ENCODE measurements at places on chromosomes 4 and X. TPM values are rescaled to one million over a fixed set of nuclear protein-coding genes. Genes with fewer than 3 reads are reported as not detected.

Gene EMCN
- 67.9 TPM for total RNA-seq

Gene STPG2
- total RNA-seq = 0.12 TPM

Gene ZFP42
- total RNA-seq = not detected

Gene SASH3
- total RNA-seq = 9.2 TPM

Gene CHRNA9
- not detected for total RNA-seq

Gene SFRP2
- total RNA-seq = 8.3 TPM

Gene CT45A7
- not detected for total RNA-seq

Gene AGA
- total RNA-seq = 6.9 TPM

Gene OTUD6A
- total RNA-seq = not detected

DNA sequence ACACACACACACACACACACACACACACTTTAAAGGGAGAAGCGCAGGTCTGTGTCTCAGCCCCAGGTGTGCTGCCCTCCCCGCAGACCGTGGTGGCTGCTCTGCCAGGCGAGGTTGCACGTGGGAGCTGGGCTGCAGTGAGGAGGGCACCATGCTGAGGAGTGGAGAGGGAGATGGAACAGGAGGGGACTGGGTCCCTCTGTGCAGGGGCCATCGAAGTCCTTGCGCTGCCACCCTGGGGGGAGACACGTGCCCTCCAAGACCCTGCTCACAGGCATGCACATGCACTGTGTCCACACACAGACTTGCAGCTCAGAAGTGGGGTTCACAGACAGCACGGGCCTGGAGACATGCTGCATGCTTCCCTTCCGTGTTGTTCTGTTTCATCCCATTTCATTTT lies 65.5 kb upstream of the HGFAC start:
- no peak for DNase-seq

DNA sequence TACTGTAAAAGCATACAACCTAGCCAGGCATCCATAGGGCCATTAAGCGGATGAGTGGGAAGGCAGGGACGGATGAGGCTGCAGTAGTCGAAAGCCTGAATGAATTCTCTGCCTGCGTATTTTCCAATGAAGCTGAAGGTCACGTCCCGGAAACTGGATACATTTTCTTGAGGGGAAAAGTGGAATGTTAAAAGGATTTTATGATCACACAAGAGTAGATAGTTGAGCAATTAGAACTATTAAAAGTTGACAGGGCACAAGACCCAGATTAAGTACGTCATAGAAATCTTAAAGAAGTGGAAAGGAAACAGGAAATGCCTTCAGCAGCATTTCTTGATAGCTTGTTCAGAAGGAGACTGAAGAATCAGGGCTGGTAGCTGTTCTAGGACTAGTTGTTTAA lies 98.3 kb upstream of the CXXC4 start:
- DNase-seq = peak; percentile 18

DNA sequence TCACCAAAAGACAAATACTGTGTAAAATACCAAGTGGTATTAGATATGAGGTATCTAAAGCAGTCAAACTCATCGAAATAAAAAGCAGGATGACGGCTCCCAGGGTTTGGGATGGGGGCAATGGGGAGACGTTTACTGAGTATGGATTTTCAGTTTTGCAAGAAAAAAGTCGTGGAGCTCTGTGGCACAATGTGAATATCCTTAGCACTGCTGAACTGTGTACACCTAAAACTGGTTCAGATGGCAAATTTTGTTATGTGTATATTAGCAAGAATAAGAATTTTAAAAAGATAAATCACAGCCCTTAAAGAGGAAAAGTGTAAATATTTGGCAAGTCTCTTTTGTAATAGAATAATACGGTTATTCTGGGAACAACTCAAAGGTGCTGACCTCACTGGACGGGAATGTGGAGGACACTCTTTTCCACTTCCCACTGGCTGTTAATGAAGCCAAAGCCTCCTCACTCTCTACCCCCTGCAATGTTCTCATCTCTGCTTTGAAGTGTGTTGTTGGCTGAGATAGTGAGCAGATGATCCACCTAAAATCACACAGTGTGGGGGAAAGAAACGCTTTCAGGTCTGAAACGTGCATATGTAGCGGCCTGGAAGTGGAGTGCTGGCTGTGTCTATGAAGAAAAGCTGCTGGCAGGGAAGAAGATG lies 49.2 kb downstream of the SEL1L3 start:
- DNase-seq = no peak

DNA sequence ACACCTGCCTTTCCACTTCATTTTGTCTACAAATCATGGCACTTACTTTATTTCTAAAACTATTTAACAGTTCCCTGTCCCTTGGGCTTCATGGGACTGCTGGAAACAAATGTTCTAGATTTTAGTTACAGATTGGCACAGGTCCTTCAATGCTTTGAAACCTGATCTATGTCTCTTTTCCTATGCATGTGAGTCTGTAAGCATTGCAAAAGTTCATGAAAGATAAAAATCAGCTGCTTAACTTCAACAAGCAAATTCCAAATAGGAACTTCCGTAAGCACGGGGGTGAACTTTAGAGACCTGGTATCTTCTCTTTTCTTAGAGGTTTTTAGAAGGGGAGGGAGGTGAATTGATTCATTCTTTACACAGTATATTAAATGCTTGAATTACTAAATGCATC lies 9.5 kb downstream of the LGI2 start:
- DNase-seq = no peak

GRCh38 chrX:120357186-120357585 lies 4.7 kb upstream of the ATP1B4 start:
- no peak for DNase-seq

DNA sequence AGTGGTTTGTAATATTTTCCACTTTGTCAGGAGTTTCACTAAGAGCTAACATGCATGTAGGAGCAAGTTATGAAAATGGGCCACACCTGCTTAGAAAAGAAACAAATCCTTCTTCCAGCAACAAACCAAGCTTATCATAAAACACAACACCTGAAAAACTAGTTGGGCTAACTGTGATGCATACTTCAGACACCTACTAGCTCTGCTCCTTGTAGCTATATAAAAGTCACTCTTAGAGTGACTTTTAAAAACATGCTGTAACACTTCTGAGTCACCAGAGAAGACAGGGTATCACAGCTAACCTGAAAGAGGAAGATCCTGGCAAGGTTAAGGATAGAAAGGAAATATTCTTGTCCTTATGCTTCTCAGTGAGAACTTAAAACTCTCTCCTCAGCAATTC lies 3.6 kb upstream of the SLAIN2 start:
- no peak for DNase-seq

- no peak for DNase-seq
These were observed 33.3 kb upstream of the DSPP start for GRCh38 chr4:87574996-87575395.

DNA sequence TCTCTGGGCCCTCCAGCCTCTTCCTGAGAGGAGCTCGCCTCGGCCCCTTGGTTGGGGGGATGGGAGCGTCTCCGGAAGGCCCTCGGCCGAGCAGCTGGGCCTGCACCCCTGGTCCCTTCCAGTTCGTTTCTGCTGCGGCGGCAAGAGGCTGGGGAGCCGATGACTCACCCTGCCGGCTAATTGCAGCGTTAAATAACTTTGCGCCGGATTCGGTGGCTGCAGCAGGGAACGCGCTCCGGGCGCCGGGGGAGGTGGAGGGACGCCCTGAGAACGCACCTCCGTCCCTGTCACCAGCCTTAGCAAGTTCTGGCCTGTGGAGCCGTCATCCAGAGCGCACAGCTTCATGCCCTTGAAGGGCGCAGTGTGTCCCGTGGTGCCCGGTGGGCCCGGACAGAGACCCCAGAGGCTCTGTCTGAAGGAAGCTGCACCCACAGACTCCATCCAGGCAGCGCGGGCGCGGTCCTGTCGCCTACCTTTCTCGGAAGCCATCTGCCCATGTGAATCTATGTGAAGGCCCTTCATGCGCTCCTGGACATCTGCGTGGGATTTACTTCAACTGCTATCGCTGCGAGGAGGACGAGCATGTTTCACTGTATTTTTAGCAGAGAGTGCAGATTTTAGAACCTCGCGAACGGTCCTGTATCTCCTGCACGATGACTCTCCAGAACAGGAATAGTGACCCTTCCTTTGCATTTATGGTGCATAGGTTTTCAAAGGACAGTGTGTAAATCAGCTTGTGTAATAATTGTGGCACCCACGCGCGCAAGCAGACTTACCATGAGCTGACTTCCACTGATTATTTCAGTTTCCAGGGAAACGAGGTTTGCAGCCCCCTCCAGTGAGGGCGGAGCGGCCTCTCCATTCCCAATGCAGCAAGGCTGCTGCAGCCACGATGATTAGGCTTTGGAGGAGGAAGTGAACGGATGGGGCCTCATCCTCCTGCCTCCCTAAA lies 1.7 kb upstream of the TMEM271 start:
- DNase-seq = no peak

GRCh38 chr4:136424052-136424451 lies 1108.2 kb downstream of the PCDH18 start:
- no peak for DNase-seq

- DNase-seq = no peak
These were observed 144.2 kb downstream of the PDLIM5 start for GRCh38 chr4:94595880-94596483.

DNA sequence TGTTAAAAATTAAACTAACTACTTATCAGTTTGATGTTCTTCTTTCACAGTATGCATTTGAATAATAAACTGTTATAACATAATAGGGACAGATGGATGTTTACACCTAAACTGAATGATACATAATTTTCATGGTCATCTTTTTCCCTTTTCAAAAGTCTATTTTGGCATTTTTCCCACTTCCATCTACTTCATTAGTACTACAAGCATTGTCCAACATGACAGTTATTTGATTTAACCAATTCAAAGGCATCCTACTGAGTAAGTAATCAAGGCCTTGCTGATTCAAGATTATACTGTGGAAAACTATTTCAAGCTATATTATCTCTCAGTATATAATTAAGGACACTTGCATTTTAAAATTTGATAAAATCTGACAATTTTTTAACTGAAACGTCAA lies 212.9 kb downstream of the FAT4 start:
- DNase-seq = no peak

DNA sequence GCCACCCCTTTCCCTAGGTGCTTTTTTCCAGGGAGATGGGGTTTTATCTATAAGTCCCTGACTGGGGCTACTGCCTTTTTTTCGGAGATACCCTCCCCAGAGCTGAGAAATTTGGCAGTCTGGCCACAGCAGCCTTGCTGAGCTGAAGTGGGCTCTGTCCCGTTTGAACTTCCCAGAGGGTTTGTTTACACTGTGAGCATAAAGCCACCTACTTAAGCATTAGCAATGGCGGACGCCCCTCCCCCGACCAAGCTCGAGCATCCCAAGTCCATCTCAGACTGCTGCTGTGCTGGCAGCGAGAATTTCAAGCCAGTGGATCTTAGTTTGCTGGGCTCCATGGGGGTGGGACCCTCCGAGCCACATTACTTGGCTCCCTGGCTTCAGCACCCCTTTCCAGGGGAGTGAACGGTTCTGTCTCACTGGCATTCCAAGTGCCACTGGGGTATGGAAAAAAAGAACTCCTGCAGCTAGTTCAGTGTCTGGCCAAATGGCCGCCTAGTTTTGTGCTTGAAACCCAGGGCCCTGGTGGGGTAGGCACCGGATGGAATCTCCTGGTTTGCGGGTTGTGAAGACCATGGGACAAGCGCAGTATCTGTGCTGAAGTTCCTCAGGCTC lies 456.4 kb upstream of the HTR2C start:
- DNase-seq = no peak

- DNase-seq = no peak
These were observed 362.4 kb downstream of the ARHGAP24 start for GRCh38 chr4:85837439-85837733.

- DNase-seq = no peak
These were observed 701 bp upstream of the BCOR start for GRCh38 chrX:40098264-40099054.

- DNase-seq = no peak
These were observed 1004.7 kb upstream of the LCORL start for GRCh38 chr4:19026281-19026680.

DNA sequence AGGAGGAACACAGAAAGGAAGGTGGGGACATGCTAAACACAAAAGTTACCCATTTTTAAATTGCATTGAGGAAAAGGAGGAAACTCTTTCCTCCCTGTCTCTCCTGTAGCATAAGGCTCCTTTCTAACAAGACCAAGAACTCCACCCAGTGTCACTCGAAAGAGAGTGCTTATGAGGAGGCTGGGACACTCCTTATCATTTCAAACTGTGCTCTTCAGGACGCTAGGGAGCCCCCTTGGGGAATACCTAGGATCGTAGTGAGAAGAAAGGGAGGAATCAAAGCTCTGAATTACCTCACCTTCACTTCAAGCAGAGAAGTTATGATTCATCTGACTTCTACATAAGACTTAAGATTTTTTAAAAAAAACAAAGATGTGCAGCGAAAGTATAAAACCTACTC lies 65.5 kb downstream of the F9 start:
- no peak for DNase-seq

GRCh38 chrX:40887476-40887875 lies 152.1 kb upstream of the MED14 start:
- DNase-seq = no peak
